ENCODE measurements at places on chromosomes 3 and 15.

DNA sequence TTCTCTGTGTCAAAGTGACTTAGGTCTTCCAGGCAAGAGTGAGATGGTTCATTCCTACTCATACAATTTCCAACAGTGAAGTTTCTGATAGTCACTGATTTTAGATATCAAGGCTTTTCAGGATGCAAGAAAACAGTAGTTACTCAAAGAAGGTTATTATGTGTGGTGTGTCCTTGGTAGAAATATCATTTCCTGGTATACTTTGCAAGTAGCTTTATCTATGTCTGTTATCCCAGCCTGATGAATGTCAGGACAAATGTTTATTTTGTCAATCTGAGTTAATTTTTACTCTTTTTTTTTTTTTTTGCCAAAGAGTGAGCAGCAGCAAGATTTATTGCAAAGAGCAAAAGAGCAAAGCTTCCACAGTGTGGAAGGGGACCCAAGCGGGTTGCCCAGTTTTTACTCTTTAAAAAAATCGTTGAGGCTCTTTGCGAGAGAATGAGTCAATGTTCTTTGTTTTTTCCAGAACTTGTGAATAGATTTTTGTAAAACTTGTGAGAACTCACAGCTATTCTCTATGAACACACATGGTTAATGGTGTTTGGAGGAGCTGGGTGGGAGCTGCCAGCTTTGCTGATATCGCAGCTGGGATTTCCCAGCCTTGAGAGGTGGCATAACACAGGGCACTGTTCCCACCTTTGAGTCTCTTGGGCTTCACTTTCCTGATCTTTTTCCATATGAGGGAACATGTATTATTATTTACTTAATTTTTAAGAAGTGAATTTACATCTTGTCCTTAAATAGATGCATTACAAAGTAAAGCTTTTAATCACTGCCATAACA is 51.9 kb downstream of the SV2B start:
- DNase-seq, result no peak

GRCh38 chr15:69595009-69595791 is 142.6 kb downstream of the RPLP1 start:
- DNase-seq, result no peak

GRCh38 chr3:53132347-53132746 is 2.1 kb upstream of the RFT1 start:
- no peak for DNase-seq

DNA sequence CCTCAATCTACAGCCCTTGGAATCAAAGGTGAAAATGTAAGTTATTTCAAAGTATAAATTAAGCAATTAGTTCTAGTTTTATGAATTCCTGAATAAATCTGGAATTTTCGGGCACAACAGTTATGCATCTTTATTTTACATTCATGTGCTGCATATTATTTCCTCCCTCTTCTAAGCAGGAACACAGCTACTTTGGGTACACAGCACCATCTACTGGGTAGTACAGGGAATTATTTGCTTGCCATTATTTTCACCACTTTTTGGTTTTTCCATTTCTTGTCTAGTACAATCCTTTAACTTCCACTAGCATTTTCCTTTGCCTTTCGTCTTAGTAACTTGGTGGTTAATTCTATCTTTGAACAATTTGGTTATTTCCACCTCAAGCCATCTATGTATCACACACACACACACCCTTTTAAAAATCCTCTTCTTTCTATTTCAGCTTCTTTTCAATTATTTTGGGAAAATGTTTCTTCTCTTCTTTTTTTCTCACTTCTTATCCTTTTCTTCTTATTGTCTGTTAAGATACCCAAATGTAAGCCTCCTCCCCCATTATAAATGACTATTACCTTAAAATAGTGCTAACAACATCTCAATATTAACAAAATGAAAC is 451.0 kb downstream of the MFSD1 start:
- DNase-seq, result no peak

DNA sequence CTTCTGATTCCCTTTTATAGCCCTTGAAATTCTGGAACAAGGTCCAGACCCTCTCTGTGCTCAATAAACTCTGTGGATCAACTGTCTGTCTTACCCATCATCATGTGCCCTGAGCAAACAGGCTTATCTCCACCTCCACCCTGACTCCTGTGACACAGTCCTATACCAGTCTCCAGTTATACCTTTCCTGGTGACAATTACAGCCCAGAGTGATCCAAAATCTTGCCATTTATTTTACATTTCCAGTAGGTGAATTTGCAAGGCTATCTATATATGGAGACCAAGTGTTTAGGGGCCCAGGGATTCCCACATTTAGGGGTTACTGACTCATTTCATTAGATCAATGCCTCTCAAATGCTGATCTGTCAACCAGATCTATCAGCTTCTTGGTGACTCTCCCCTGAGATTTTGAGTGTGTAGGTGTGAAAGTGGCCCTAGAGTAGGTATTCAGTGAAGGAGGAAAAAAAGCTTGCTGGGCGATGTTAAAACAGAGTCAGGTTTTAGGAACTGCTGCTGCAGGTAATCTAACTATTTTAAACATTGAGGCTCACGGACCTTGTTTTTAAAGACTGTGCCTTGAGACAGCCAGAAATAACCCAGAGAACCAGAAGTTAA is 229.6 kb upstream of the WNT5A start:
- no peak for DNase-seq

GRCh38 chr3:71511037-71511436 is 72.5 kb downstream of the FOXP1 start:
- DNase-seq, result no peak

DNA sequence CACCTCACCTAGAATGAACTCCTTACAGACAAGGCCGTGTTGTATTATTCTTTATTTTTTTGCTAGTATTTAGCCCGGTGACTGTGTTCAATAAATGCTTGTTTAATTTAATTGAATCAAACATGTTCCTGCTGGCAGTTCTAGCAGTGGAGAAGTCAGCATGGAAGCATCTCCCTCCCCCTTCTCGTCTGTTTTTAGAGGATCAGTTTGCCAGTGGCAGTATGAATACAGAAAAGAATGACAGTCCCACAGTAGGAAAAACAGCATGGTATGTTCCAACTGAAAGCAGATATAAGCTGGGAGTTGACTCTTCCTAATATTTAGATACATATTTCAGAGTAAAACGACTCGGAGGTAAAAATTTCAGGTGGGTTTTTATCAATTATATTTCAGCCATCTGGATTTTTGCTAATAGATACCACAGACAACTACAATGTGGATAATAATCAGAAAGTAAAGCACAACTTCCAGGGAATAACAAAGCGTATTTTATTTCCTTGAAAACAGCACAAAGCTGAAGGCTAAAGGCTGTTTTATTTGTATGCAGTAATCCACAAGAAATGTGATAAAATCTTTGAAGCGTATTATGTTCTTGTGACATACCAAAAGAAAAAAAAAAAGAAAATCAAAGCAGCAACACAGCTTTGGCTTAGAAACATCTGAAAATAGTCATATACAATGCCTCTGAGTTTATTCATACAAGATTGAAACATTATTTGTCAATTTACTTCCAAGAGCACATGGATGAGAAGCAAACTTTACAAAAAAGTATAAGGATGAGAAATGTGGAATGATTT is 244.5 kb upstream of the KCNMB2 start:
- no peak for DNase-seq

- no peak for DNase-seq
These were observed 22.0 kb upstream of the PLA2G4E start for GRCh38 chr15:42042602-42043400.

DNA sequence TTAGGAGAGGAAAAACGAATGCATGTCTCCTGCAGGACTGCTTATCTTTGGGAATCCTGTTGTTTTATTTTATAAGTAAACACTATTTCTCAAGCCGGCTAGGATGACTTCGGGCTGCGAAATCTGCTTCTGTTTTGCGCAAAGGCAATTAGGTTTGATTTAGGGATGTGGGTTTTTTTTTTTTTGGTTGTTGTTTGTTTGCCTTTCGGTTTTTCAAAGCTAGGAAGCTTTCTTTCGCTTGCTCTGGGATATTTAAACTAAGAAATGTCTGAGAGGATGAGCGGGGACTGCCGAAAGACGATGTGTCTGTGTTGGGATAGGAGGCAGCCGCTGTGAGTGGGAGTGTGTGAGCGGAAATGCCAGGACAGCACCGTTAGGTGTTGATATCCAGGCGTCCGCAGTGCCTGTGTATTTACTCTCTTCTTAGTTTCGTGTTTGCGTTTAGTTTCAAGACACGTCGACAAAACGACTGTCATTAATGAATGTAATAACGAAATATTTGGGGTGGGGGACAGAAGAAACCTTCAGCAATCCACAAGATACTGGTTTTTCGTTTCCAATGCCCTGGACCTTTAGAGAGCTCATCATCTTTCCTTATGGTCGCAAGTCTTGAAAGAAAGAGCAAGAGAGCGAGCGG is 604 bp downstream of the ISL2 start:
- no peak for DNase-seq

- no peak for DNase-seq
These were observed 26.6 kb downstream of the RNU5B-1 start for GRCh38 chr15:65330934-65331645.

- no peak for DNase-seq
These were observed 7.1 kb upstream of the NEK10 start for GRCh38 chr3:27376109-27376772.

DNA sequence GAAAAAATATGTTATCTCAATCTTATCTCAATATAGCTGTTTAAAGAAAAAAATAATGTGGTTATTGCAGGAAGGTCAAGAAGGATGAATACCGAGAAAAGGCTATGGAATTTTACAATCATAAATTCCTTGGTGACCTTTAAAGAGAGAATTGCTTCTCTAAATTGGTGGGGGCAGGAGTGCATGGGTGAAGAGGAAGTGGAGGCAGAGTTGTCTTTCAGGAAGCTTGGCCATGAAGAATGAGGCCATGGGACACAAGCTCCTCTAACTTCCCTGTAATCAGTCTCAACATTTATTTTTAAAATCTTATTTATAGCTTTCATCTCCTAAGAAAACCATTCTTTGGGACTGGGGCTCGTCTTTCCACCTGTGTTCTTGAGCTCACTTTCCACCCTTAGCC is 22.4 kb upstream of the ALDH1A2 start:
- no peak for DNase-seq

DNA sequence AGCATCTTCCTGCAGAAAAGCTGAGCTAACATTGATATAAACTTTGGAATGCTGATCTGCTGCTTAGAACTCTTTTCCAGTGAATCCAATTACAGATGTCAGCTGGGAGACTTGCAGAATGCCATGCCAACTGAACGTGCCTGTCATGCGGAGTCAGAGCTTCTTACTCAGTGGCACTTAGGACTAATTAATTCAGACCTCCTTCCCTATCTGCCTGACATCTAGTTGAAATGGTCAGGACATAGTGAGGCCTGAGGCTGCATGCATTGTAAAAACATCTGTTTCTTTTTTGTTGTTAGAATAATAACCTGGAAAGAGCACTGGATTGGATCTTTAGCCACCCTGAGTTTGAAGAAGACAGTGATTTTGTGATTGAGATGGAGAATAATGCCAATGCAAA is 112.6 kb downstream of the USP13 start:
- no peak for DNase-seq

GRCh38 chr15:100002086-100002620 is 268.9 kb upstream of the LYSMD4 start:
- no peak for DNase-seq

DNA sequence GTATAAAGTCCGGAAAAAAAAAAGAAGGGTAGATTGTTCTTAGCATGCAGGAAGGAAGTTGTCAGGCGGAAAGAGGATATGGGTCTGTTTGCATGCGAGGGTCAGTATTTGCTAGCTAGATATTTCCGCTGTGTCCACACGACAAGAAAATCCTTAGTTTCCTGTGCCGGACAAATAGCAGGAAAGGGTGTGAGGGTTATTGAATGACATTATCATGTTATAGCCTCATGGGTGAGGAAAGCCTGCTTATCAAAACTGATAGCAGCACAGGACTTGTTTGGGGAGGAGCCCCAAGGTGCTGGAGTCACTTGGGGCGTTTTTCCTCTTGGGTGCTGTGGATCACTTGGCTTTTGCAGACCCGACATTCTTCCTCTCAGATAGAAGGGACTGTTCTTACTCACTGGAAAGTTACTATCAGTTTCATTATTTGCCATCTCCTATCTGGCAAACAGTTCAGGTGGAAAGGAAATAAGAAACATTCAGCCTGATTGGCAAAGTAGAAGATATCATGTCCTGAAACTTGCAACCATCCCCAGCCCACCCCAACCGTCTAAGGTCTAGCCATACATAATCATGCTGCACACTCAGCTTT is 127.2 kb upstream of the DPH6 start:
- no peak for DNase-seq

- no peak for DNase-seq
These were observed 67.4 kb downstream of the ATP10A start for GRCh38 chr15:25795712-25796111.

- no peak for DNase-seq
These were observed 180.6 kb downstream of the CHL1 start for GRCh38 chr3:377158-377561.

DNA sequence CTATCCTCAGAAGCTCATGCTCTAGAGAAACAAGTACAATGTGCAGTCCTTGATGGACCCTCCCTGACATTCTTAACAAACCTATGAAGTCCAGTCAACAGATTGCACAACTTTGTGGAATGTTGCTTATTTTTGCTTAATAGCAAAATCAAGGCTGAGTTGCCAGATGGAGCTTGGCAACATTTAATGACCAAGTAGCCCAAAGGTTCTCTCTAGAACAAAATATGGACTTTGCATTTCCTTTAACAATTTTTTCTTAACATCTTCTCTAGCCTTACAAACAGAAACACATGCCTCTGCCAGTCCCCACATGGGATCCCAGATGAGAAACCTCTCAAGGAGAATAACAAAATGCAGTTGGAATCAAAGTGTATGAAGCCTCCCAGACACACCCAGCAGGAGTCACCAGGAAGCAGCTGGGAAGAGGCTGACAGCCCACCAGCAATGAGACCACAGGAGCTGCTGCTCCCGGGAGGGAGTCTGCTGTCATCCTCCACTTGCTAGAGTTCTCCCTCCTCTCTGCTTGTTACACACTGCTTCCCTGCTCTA is 422.5 kb upstream of the CDIN1 start:
- no peak for DNase-seq

DNA sequence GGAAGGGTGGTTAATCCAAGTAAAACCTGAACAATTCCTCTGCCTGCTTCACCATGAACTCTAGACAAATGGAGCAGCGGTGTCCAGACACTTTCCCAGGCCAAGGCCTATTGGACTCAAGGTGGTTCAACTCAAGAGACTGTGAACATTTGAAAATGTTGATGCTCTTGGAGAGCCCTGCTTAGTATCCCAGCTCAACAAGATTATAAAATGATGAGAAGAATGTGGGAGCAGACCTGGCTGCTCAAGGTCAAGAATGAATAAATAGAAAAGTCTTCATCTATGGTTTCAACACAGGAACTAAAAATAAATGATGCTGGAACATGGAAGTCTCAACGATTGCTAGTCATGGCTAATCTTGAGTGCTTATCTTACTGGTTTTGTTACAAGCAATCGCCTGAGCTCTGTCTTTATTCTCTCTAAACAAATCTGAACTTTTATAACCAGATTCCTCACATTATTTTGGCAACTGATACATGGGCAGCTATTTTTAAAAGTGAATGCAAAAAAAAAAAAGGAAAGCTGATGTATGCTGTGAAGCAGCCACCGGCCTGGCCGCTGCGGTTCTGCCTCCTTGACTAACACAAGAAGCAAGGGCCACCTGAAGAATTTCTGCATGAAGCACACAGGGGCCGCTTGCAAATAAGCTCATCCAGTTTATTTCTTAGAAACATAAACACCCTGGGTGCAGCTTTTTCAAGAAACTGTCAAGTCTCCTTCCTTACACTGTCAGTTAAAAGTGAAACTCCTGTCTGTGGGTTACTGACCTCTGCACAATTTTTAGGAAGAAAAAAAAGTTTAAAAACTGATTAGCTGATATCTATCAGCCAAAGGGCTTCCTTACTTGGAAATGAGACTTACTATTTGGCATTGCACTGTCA is 120.1 kb upstream of the ARHGEF3 start:
- no peak for DNase-seq
